NCI-H2029 (cell line): ENCODE measurements at places on chromosomes 12 and 14.

GRCh38 chr14:76773188-76773885 is 12.1 kb downstream of the VASH1 start:
- DNase-seq: no peak

DNA sequence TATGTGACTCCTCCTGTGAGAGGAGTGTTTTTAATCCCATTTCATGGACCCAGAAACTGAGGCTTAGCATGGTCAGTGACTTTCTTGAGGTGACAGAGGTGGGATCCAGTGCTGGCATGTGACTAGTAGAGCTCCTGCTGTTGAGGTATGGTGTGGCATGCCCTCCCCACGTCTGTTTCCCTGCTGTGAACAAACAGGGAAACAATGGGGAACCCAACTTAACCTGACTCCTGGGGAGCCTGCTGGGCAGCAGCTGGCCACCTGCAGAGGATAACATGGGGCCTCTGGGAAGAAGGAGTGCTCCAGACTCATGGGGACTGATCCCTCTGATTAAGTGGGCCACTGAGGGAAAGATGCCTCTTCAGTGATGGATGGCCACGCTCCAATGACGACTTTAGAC is 114.0 kb downstream of the BEGAIN start:
- no peak for DNase-seq

DNA sequence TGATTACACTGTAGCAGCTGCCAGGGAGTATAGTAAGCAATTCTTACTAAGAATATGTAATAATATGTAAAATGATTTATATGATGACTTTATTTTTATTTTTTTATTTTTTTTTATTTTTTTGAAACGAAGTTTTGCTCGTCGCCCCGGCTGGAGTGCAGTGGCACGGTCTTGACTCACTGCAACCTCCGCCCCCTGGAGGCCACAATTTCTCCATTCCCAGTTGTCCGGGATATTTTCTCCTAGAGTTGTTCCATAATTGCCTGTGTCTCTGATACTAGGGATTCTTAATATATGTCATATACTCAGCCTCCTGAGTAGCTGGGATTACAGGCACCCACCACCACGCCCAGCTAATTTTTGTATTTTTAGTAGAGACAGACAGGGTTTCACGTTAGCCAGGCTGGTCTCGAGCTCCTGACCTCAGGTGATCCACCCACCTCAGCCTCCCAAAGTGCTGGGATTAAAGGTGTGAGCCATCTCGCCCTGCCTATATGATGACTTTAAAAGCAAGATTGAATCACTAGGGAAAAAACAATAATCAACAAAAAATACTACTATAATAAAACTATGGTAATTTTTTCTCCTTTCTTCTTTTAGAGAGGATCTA is 12.2 kb upstream of the ITPR2 start:
- DNase-seq: no peak

- DNase-seq: no peak
These were observed 15.1 kb upstream of the NGDN start for GRCh38 chr14:23454445-23454856.

DNA sequence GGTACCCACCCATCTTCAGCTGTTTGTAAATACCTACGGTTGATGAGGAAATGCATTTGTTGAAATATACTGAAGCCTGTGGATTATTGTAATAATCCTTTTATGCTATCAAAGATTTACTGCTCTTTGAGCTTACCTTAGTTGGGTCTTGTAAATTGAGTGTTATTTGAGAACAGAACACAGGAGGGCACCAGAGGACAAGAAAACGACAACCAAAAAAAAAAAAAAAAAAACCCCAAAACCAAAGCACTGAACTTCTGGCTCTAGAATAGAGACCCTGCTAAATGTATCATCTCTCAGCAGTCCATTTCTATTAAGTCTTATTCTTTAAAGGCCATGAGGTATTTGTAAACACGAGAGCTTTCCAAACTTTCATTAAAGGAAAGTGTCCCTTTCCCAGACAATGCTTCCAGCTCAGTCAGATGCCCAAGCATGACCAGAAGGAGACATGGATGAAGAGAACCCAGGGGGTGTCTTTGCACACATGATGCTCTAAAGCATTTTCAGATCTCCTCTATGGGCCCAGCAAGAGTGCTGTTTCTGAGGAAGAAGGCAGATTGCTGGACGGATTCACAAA is 763.9 kb downstream of the NRXN3 start:
- peak; percentile 0 for DNase-seq

GRCh38 chr12:107283652-107284051 is 190.3 kb upstream of the CRY1 start:
- DNase-seq: no peak

DNA sequence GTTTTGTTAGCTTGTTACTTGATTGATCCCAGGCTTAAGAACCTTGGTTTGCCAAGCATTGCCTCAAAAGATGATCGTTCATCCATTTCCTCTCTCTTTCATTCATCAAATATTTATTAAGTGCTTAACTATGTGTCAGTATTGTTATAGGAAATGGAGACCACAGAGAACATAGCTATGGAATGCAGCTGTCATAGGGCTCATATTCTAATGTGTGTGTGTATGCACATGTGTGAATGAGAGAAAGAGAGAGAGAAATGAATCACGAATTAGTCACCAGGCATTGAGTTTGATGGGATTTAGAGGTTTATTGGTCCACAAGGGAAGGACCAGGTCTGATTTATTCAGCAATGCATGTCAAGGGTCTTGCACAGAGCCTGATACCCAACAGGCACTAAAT is 71.0 kb upstream of the FBXO21 start:
- no peak for DNase-seq

DNA sequence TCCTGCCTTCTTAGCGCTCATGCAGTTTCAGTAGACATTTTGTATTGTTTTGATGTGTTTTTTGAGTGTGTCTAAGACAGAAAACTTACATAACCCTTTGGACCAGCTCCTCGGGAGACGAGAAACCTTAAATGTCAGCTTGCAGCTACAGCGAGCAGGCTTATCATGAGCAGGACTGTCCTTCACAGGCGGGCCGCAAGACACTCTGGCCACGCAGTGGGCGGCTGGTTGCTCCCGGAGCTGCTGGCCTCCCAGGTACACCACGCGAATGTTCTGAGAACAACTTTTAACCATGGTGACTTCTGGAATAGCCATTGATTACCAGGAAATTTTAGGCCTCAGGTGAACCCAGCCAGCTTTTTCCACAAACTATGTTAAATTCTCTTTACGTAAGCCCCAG is 164.1 kb upstream of the DIO3 start:
- DNase-seq: no peak

- no peak for DNase-seq
These were observed 23.1 kb downstream of the GARIN6 start for GRCh38 chr12:99670635-99671034.

DNA sequence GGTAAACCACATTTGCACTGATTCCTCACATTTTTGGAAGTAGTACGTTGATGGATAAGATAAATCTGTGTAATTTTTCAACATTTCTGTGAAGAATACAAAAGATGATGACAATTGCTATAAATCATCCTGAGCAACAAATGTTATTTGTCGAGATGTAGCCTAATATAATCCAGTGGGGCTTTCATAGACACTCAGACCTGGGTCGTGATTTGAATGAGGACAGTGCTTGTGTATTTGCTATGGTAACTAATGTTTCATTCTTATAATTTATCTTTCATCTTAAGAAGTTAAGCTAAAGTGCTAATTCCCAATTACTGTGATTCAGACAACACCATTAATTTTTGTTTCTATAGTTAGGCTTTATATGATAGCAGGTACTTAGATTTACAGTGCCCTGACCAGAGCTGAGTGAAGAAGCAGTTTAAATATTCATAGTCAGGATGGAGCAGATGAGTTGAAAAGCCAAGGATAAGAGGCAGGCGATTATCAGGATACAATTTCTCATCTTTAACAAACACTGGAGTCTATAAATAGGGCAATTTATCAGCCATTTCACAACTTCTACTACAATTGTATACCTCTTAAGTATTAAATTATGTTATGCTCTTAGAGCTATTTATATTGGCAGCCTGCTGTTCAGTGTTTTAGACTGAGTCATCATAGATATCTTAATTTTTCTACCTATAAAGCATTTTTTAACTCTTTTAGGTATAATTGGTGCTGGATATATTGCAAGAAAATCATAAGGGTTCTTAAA is 359.9 kb downstream of the TRHDE start:
- DNase-seq: no peak

GRCh38 chr12:7869137-7869536 is 3.6 kb downstream of the SLC2A14 start:
- DNase-seq: no peak

DNA sequence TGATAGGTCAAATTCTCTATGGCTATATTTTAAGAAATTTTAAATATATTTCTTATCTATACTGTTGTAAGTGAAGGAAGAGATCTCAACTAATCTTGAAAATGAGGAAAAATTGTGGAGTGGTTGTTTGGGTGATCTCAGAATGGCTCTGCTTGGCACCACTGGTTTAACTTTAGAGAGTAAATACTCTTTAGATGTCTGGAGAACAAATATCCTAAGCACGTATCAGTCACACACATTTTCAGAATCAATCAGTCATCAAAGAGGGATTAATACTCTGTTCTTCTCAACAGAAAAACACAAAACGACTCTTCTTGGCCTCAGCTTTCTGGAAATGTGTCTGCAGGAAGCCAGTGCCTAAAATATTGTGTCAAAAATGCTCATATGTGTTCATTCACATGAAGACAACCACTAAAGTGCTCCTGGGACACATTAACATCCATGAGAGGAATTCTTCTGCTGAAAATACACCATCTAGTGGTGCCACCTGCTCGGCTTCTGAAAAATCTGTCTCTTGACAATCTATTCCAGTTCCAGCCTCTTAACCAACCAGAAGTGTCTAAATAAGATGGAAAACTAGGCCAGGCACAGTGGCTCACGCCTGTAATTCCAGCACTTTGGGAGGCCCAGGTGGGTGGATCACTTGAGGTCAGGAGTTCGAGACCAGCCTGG is 81.1 kb upstream of the CCDC198 start:
- DNase-seq: no peak

DNA sequence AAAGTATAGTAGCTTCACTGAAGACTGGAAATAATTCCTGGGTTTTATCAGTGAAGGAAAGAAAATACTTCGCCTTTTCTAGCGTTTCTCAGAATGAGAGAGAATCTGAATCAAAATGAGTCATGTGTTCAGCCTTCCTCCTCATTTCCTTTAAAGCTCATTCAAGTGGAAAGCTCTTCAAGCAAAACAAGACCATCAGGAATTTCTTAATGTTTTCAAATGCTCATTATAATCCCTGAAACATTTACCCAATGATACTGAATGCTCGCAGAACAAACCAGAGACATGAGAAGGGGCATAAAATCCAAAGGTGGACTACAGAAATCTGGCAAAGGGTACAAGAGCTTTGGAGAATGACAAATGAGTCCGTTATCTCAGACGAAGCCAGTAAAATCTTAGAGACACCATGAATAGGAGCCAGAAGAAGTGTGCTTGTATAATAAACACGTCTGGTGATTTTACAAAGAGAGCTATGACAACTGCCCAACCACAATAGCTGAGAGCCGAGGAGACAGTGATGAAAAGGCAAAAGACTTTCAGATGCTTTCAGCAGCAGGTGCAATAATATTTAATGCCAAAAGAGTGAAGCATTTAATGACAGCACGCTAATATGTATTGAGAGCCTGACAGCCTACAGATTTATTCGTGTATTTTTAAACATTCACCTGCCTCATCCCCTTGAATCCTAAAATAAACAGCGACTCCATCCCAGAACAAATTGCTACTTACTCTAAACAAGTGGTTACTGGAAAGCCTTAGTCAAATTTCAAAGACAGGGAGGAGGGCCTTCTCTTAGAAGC is 19.0 kb downstream of the SPRING1 start:
- no peak for DNase-seq
